ENCODE measurements at places on chromosomes 7 and 10. TPM values are rescaled to one million over a fixed set of nuclear protein-coding genes. Genes with fewer than 3 reads are reported as not detected.

ODAD2 gene
- 0.62 TPM for total RNA-seq

BAMBI gene
- total RNA-seq = 0.44 TPM

SUN3 gene
- total RNA-seq = 0.54 TPM

GNAT3 gene
- not detected for total RNA-seq

EGR2 gene
- total RNA-seq = 53.2 TPM

DNA sequence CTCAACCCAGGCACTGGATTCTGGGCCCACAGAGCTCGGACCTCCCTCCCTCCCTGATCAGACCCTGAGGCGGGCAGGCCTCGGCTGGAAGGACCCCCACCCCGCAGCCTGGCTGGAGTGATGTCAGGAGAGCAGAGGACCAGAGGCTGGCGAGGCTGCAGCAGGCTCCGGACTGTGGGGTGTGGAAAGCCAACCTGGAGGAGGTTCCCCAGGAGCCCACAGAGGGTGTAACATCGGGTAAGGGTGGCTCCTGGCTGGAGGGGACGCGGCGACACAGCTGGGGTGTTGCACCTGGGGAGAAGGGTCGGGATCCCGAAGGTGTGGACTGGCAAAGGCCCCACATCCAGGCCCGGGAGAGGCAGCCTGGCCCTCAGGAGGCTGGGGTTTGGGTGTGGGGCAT lies 8.9 kb upstream of the MICALL2 start:
- H3K27ac ChIP-seq = no peak overlapping the region
- H3K4me1 ChIP-seq = no peaks in the 10 kb centered on the region
- no peaks in the 10 kb centered on the region for H3K36me3 ChIP-seq
- DNase-seq = no peak
- H3K27me3 ChIP-seq = no peaks in the 10 kb centered on the region
- no peak overlapping the region for H3K4me3 ChIP-seq

DNA sequence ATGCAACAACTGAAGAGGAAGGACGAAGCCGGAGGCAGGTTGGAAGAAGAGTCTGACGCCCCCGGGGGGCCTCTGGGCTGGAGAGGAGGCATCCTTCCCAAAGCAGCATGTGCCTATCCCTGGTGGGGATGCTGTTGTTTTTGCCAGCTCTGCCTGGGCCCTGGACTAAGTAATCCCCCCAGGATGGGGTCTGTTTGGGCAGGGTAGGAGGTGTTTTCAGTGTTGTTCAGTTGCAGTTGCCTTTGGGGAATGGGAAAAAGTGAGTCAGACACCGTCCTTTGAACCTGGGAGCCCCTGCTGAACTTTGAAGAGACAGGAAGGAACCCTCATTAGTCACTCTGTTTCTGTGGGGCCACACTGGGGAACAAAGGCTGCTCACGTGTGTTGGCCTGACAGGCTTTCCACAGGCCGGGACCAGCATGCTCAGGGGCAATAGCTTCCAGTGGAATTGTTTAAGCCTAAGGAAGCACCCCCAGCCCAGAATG lies 35.2 kb upstream of the GDF10 start:
- H3K4me1 ChIP-seq = peaks cover 78% of the 10 kb centered on the region
- no peaks in the 10 kb centered on the region for H3K27me3 ChIP-seq
- H3K27ac ChIP-seq = peak overlapping the region; percentile 93
- DNase-seq = peak; percentile 79
- peaks cover 44% of the 10 kb centered on the region for H3K36me3 ChIP-seq

DNA sequence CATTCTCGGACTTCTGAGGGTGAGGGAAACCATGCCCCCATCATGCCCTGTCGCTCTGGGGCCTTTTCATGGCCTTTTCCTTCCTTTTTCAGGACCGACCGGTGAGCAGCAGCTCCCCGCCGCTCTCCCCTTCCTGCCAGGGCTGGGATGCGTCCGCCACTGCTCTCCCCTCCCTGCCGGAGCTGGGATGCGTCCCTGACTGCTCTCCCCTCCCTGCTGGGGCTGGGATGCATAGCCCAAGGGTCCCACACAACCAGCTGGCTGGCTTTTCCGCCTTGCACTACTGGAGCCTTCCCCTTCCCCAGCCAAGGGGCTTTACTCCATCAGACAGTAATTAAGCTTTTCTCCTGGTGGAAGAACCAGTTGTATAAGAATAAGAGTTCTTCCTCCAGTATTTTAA lies 129.7 kb upstream of the COBL start:
- H3K27me3 ChIP-seq = peaks cover 4% of the 10 kb centered on the region
- no peaks in the 10 kb centered on the region for H3K36me3 ChIP-seq
- H3K4me1 ChIP-seq = no peaks in the 10 kb centered on the region
- no peak overlapping the region for H3K27ac ChIP-seq
- no peak for DNase-seq

- no peak overlapping the region for H3K4me3 ChIP-seq
- DNase-seq = no peak
- H3K27me3 ChIP-seq = no peaks in the 10 kb centered on the region
- no peak overlapping the region for H3K27ac ChIP-seq
These were observed 543.6 kb downstream of the SDK1 start for GRCh38 chr7:3844540-3845151.

GRCh38 chr10:69336952-69337295 lies 58.6 kb downstream of the HK1 start:
- H3K4me3 ChIP-seq = no peak overlapping the region
- no peak for DNase-seq
- no peaks in the 10 kb centered on the region for H3K27me3 ChIP-seq
- H3K27ac ChIP-seq = no peak overlapping the region

- no peaks in the 10 kb centered on the region for H3K4me1 ChIP-seq
- no peak for DNase-seq
- no peak overlapping the region for H3K4me3 ChIP-seq
- no peaks in the 10 kb centered on the region for H3K36me3 ChIP-seq
These were observed 625.6 kb downstream of the SUGCT start for GRCh38 chr7:40760293-40760964.

- DNase-seq = no peak
- H3K27me3 ChIP-seq = peaks cover 7% of the 10 kb centered on the region
- H3K27ac ChIP-seq = no peak overlapping the region
- H3K4me1 ChIP-seq = peaks cover 2% of the 10 kb centered on the region
These were observed 105.2 kb upstream of the CTBP2 start for GRCh38 chr10:125265579-125265955.

DNA sequence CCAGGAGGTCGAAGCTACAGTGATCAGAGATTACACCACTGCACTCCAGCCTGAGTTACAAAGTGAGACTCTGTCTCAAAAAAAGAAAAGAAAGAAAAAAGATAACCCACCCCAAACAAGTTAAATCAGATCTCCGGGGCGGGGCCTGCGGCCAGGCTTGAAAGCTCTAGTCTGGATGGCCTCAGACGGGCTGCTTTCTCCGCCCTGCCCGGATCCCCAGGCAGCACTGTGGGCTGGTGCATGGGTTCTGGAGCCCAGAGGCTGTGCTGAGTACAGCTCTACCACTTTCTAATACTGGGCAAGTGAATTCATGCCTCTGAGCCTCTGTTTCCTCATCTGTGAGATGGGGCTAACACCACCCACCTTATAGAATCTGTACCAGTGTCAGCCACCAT lies 83.7 kb downstream of the ZMIZ1 start:
- no peak overlapping the region for H3K27ac ChIP-seq
- H3K36me3 ChIP-seq = no peaks in the 10 kb centered on the region
- peaks cover 21% of the 10 kb centered on the region for H3K4me1 ChIP-seq
- no peak overlapping the region for H3K4me3 ChIP-seq
- no peak for DNase-seq
- H3K27me3 ChIP-seq = no peaks in the 10 kb centered on the region

GRCh38 chr7:150376560-150376959 lies 2.6 kb upstream of the ZNF775 start:
- peaks cover 15% of the 10 kb centered on the region for H3K36me3 ChIP-seq
- no peak overlapping the region for H3K4me3 ChIP-seq
- H3K4me1 ChIP-seq = peaks cover 52% of the 10 kb centered on the region
- no peak for DNase-seq

GRCh38 chr7:86190351-86190750 lies 453.4 kb upstream of the GRM3 start:
- no peaks in the 10 kb centered on the region for H3K27me3 ChIP-seq
- no peaks in the 10 kb centered on the region for H3K36me3 ChIP-seq
- no peaks in the 10 kb centered on the region for H3K4me1 ChIP-seq
- no peak for DNase-seq
- H3K4me3 ChIP-seq = no peak overlapping the region

DNA sequence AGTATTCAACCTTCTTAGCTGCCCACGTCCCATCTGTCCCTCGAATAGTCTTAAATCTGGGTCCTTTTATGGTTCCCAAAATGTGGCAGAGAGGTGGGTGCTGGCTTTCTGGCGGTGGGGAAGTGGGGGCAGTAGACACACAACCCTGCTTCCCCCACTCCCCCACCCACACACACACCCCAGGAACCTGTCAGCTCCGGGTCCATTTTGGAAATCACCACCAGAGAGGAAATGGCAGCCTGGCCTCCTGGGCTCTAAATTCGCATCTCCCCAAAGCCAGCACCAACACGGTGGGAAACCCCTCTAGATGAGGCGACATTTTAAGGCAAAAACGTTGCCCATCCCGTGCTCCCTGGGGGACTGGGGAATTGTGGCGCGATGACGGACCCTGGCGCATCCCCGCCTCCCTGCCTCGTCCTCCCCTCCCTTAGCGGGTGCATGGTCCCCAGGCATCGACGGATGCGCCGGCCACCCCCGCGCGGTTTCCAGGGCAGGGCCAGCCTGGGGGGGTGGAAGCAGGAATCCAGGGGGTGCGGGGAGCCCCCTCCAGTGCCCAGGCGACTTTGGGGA lies 702 bp downstream of the TMEM130 start:
- no peaks in the 10 kb centered on the region for H3K36me3 ChIP-seq
- peaks cover 39% of the 10 kb centered on the region for H3K27me3 ChIP-seq
- no peak overlapping the region for H3K4me3 ChIP-seq
- DNase-seq = no peak

GRCh38 chr7:2785071-2785500 lies 59.0 kb downstream of the GNA12 start:
- H3K4me1 ChIP-seq = peaks cover 17% of the 10 kb centered on the region
- DNase-seq = no peak
- H3K4me3 ChIP-seq = no peak overlapping the region
- H3K27me3 ChIP-seq = no peaks in the 10 kb centered on the region

DNA sequence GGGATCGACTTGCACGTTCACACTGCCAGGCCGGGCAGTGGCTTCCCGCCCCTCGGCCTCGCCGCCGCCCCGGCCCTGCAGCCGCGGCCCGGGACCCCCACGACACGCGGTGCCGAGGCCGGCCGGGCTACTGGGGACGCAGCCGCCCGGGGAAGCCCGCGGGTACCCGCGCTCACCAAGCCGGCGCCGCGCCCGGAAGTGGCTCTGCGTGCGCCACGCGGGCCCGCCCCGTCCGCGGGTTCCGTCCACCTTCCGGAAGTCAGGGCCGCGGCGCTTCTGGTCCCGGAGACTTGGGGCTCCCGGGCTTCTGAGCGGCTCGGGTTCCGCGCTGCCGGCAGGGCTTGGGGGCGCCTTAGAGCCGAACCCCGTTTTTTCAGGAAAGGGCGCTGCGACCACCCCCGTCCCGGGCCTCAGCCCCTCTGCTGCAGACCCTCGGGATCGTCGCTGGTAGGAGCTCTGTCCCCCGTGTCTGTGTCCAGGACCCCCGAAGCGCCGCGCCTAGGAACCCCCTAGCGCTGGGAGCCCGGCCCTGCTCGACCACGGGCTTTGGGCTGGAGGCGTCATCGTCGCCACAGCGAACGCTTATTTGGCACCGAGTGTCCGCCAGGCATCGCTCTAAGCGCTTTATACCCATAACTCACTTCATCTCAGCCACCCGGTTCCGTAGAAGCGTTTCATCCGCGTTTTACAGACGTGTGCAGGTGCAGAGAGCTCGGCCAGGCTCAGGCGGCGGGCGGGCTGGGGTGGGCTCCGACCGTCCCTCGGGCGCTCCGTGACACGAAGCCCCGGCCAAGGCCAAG lies at the start of gene PSMG3:
Gene PSMG3, minus strand, starts transcription at position 200 of the 800 bp plus-strand sequence. CDS start 693 bp downstream, outside the sequence.
- H3K27ac ChIP-seq = peak within 1 kb of the TSS; percentile 91
- peaks cover 16% of the 10 kb centered on the region for H3K36me3 ChIP-seq
- H3K4me3 ChIP-seq = peak within 1 kb of the TSS; percentile 92
- H3K27me3 ChIP-seq = no peaks in the 10 kb centered on the region

- H3K27ac ChIP-seq = no peak overlapping the region
- H3K4me3 ChIP-seq = no peak overlapping the region
- no peaks in the 10 kb centered on the region for H3K36me3 ChIP-seq
- no peak for DNase-seq
- H3K27me3 ChIP-seq = no peaks in the 10 kb centered on the region
These were observed 27.2 kb downstream of the EBF3 start for GRCh38 chr10:129936923-129937300.

- H3K4me3 ChIP-seq = peak overlapping the region; percentile 29
- DNase-seq = no peak
- H3K4me1 ChIP-seq = peaks cover 2% of the 10 kb centered on the region
- H3K36me3 ChIP-seq = no peaks in the 10 kb centered on the region
These were observed 1.1 kb downstream of the FZD9 start for GRCh38 chr7:73434701-73435069.

GRCh38 chr10:43373461-43373860 lies 2.0 kb downstream of the FXYD4 start:
- no peak for DNase-seq
- no peak overlapping the region for H3K27ac ChIP-seq
- H3K27me3 ChIP-seq = no peaks in the 10 kb centered on the region
- H3K4me3 ChIP-seq = no peak overlapping the region
- no peaks in the 10 kb centered on the region for H3K36me3 ChIP-seq
- H3K4me1 ChIP-seq = peaks cover 7% of the 10 kb centered on the region

- H3K27me3 ChIP-seq = no peaks in the 10 kb centered on the region
- H3K4me1 ChIP-seq = peaks cover 12% of the 10 kb centered on the region
- no peak overlapping the region for H3K27ac ChIP-seq
- DNase-seq = no peak
These were observed 82.1 kb downstream of the C1GALT1 start for GRCh38 chr7:7264306-7265040.

- H3K27me3 ChIP-seq = no peaks in the 10 kb centered on the region
- no peak overlapping the region for H3K4me3 ChIP-seq
- peaks cover 8% of the 10 kb centered on the region for H3K4me1 ChIP-seq
- no peak overlapping the region for H3K27ac ChIP-seq
These were observed 122.8 kb upstream of the GDF10 start for GRCh38 chr10:47176903-47177868.

DNA sequence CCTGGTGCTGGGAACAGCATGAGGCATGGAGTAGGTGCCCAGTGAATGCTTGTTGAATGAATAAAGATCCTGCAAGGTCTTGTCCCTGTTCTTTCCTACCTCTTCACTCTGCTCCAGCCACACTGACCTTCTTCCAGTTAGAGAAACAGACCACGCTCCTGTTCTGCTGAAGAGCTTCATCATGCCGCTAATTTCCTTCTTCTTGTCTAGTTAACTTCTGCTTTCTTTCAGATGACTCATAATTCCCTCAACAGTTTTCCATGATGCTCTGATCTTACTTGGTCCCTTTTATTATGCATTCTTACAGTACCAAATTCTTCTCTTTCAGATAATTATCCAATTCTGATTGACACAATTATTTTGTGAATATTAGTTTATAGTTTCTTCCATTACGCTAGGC lies 59.5 kb upstream of the C1QL3 start:
- H3K27me3 ChIP-seq = peaks cover 42% of the 10 kb centered on the region
- no peaks in the 10 kb centered on the region for H3K4me1 ChIP-seq
- no peak overlapping the region for H3K4me3 ChIP-seq

All from activated naive CD8-positive, alpha-beta T cell treated with anti-CD3 and anti-CD28 coated beads for 36 hours (primary cell).